ENCODE measurements at places on chromosomes 2 and 18.

- H3K27ac ChIP-seq: no peak overlapping the region
- H3K27me3 ChIP-seq: no peaks in the 10 kb centered on the region
- H3K4me1 ChIP-seq: no peaks in the 10 kb centered on the region
- no peak overlapping the region for H3K4me3 ChIP-seq
- no peaks in the 10 kb centered on the region for H3K36me3 ChIP-seq
- no peak for DNase-seq
These were observed 97.6 kb downstream of the NDUFA10 start for GRCh38 chr2:239927424-239927981.

GRCh38 chr2:217449444-217449843 is 553.4 kb downstream of the TNS1 start:
- H3K27me3 ChIP-seq: no peaks in the 10 kb centered on the region
- H3K36me3 ChIP-seq: no peaks in the 10 kb centered on the region
- no peak overlapping the region for H3K27ac ChIP-seq
- DNase-seq: no peak

DNA sequence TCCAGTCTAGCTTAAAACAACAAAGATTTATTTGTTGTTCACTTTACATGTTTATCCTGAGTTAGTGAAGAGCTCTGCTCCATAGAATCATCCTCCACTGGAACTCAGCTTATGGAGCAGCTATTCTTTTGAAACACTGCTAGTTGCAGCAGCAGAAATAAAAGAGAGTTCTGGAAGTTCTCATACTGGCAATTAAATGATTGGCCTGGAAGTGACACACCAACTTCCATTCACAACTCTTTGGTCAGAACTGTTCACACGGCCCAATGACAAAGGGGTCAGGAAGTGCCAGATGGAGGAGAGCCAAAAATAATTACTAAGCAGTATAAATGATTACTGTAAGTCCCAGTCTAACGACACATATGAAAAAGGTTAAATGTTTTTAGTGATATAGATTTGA is 39.1 kb downstream of the FBXO11 start:
- H3K4me3 ChIP-seq: no peak overlapping the region
- no peaks in the 10 kb centered on the region for H3K4me1 ChIP-seq
- H3K27me3 ChIP-seq: no peaks in the 10 kb centered on the region
- no peaks in the 10 kb centered on the region for H3K36me3 ChIP-seq
- DNase-seq: no peak

- no peaks in the 10 kb centered on the region for H3K27me3 ChIP-seq
- no peak overlapping the region for H3K27ac ChIP-seq
- DNase-seq: peak; percentile 10
- H3K4me3 ChIP-seq: no peak overlapping the region
These were observed 399.8 kb downstream of the TMEM182 start for GRCh38 chr2:103161456-103162289.

- H3K4me1 ChIP-seq: no peaks in the 10 kb centered on the region
- H3K36me3 ChIP-seq: no peaks in the 10 kb centered on the region
- DNase-seq: peak; percentile 50
- no peaks in the 10 kb centered on the region for H3K27me3 ChIP-seq
These were observed at the start of gene GRB14 for GRCh38 chr2:164620873-164621763. Gene GRB14, minus strand, starts transcription at chr2:164621482. Its CDS starts 173 bp downstream, at chr2:164621309.

- H3K27ac ChIP-seq: no peak overlapping the region
- peaks cover 2% of the 10 kb centered on the region for H3K27me3 ChIP-seq
- H3K4me3 ChIP-seq: no peak overlapping the region
- DNase-seq: no peak
- no peaks in the 10 kb centered on the region for H3K36me3 ChIP-seq
- H3K4me1 ChIP-seq: no peaks in the 10 kb centered on the region
These were observed 16.1 kb upstream of the ACKR3 start for GRCh38 chr2:236553522-236553921.
